ENCODE measurements at places on chromosomes 5 and 9.

GRCh38 chr5:159897786-159898393 is 18.4 kb upstream of the ADRA1B start:
- DNase-seq = no peak

GRCh38 chr5:59587489-59588337 is 305.8 kb downstream of the PDE4D start:
- DNase-seq = peak; percentile 74

GRCh38 chr5:52342361-52342760 is 445.4 kb upstream of the ITGA1 start:
- DNase-seq = no peak

DNA sequence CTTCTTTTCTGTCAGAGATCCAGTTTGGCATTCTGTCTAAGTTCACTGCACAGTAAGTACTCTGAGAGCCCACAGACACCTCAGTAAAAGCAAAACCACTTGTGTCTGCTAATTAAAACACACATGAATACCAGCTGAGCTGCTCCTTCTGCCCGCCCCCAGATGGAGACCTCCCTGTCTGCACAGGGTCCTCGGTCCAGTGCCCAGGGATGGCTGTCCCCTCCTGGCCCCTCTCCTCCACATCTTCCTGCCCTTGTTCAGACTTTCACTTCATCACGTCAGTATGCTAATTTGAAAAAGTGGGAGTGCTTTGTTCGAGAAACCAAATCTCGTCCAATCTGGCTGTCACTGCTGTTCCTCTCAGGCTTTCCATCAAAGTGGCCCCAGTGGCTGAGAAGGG is 43.5 kb downstream of the LIX1 start:
- DNase-seq = peak; percentile 11

- no peak for DNase-seq
Measured at GRCh38 chr9:73143711-73144328, 7.8 kb upstream of the ANXA1 start.

DNA sequence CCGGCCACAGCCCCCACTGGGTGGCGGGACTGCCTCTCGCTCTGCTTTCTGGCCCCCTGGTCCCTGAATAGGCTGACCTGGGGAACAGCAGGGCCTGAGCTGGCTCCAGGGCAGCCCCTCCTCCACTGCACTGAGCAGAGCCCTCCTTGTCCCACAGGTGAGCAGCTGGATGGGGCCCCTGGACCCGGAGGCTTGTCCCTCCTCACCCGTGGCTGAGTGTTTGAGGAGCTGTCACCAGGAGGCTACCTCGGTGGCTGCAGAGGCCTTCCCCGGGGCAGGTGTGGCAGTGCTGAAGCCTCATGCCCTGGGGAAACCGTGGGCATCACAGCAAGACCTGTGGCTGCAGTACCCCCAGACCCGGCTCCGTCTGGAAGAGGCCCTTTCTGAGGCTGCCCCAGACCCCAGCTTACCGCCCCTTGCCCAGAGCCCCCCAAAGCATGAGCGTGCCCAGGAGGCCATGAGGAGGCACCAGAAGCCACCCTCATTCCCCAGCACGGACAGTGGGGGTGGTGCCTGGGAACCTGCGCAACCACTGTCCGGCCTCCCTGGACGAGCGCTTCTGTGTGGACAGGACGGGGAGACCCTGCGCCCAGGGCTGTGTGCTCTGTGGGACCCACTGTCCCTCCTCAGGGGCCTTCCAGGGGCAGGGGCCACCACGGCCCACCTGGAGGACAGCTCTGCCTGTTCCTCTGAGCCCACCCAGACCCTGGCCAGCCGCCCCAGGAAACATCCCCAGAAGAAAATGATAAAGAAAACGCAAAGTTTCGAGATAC is 28.5 kb upstream of the LRRC14B start:
- DNase-seq = no peak

GRCh38 chr5:124111886-124112285 is 599.9 kb downstream of the CSNK1G3 start:
- no peak for DNase-seq

DNA sequence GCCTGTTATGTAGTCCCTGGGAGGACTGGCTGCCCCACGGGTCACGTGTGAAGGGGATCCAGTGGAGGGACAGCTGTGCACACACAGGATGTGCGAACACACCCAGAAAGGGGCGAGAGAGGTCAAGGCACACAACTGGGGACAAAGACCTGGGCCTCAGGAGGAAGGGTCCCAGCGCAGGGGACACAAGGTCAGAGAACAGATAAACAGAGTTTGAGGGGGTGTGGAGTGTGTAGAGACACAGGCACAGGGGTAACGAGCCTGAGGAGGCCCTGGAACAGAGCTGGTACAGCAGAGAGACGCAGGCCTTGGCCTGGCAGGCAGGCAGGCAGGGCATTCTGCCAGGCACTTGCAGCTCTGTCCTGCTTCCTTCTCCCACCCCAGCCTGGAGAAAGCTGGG is 14.8 kb upstream of the PSMD5 start:
- DNase-seq = no peak

DNA sequence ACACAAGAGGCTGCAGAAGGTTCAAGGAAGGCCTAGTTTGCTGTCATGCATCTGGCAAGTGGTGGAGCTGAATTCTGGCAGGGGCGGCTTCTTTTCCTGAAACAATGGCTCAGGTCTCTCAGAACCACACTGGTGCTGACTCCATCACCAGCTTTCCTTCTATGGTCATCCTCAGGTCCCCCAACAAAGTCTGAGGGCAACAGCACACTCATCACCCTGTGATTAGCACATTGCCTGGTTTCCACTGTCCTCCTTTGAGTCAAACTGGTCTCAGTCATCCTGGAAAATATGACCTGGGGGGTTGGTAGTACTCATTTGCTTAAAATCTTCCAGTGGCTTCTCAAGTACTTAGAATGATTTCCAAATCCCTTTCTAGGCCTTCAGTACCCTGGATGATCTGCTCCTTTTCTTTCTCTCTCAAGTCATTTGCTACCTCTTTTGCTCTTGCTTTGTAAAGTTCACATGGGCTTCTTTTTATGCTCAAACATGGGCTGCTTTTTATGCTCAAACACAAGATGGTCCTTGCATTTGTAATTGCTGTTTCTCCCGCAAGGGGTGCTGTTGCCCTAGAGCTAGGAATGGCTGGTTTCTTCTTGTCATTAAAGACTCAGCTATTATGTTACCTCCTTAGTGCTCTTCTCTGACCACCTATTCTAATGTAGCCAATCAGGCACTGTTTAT is 144.9 kb downstream of the ALDH1A1 start:
- DNase-seq = no peak

- DNase-seq = no peak
Measured at GRCh38 chr9:130089141-130089540, 35.4 kb downstream of the GPR107 start.

DNA sequence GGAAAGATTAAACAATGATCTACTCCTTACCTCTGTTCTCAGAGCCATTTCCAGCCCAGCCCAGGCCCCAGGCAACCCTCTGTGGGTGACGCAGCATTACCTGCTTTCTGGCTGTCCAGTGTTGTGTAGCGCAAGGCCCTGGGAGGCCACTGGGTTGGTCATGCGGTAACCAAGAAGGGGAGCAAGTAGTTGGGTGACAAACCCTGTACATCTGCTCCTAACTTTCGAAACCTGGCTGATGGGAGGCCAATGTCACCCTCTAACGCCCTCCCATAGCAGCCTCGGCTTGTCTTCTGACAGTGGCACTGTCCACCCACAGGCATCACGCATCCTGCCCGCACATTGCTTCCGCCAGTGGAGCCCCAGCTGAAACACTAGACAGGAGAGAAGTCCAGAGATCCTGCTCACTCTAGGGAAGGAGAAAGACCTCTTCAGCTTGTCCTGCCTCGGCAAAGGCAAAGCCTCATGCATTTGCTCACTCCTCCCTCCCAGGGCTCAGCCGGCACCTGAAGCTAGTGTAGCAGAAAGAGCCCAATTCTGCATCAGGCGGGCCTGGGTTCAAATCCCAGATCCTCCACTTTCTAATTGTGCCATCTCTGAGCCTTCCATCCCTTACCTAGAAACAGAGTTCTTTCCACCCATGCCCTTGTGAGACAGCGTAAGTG is 94.6 kb downstream of the ADAMTS2 start:
- no peak for DNase-seq

- no peak for DNase-seq
Measured at GRCh38 chr9:12464910-12465512, 228.2 kb upstream of the TYRP1 start.

GRCh38 chr5:10460252-10460906 is 18.7 kb downstream of the ROPN1L start:
- DNase-seq = peak; percentile 54

- DNase-seq = no peak
Measured at GRCh38 chr9:8096091-8096490, 296.5 kb upstream of the DMAC1 start.

- no peak for DNase-seq
Measured at GRCh38 chr5:78550891-78551290, 97.7 kb downstream of the LHFPL2 start.

GRCh38 chr5:56070851-56071465 is 76.2 kb upstream of the IL6ST start:
- DNase-seq = no peak

DNA sequence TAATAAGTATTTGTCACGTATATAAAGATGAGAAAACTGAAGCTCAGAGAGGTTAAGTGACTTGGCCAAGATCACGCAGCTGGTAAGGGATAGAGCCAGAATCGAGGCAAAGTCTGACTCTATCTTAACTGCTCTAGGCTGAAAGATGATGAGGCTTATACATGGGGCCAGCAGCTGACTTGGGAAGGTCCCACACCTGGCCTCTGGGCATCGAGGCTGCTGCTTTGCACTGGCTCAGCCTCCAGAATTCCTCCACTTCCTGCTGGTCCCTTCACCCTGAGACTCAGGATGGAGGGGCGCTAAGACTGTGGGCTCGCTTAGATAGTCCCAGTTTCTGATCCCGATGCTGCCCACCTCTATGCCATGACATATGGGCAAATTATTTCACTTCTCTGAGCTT is 35.2 kb downstream of the CAMK2A start:
- no peak for DNase-seq

DNA sequence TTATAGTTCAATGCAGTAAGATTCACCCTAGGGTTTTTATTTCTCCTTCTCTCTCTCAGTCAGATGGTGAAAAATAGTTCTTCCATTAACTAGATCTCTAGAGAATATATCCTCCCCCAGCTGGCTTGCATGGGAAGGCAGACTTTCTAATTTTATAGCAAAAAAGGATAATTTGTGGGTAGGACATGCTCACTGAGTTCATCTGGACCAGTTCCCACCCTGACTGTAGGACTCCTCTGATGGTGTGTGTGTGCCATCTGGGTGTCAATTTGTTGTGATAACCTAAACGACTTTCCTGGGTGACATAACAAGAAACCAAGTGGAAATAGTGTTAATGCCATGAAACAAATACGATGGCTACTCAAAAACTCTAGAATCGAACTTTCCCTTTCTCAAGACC is 44.9 kb downstream of the APBA1 start:
- no peak for DNase-seq

- DNase-seq = no peak
Measured at GRCh38 chr9:69155341-69156030, 18.6 kb upstream of the TJP2 start.

GRCh38 chr5:115484368-115484767 is 60.2 kb downstream of the FEM1C start:
- DNase-seq = no peak

DNA sequence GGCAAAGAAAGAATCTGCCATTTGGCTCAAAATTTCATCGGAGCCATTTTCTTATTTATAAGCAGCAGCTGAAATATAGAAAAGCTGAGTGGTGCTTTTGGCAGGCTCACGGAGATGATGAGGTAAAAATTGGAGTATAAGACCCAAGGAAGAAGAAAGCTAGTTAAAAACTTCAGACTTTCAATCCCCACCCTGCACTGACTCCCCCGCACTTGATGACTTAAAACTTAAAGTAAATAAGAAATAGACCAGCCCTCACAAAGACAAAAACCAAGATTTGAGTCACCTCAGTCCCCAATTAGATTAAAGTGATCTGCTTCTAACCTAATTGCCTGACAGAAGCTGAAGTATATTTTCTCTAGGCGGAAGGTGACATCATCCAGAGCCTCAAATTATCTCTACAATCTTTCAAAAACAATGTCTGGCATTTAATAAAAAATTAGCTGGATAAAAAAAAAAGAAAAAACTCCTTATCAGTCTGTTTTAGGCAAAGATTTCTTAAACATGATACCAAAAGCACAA is 124.0 kb upstream of the PJA2 start:
- no peak for DNase-seq

Measured in hippocampal formation (tissue), 2 donors.